ENCODE measurements at places on chromosomes 1 and 21.

DNA sequence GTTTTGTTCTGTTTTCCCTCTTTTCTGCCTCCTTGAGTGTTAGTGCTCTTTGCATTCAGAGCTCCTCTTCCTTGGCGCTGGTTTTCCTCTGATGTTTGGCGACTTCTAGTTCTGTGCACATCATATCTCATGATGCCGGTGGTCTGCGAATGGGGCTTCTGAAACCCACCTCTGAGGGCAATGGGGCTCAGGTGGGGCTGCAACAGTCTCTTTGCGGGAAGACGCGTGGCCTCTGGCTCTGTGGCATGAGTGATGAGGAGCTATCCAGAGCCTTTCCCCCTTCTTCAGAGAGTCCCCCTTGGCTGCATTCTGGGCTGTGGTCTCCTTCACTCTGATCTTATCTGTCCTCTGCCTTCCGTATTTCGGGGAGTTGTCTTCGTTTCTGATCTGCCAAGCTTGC, 39.0 kb downstream of the TNFRSF8 start:
- DNase-seq: no peak

GRCh38 chr1:18670121-18670867, 39.6 kb downstream of the PAX7 start:
- no peak for DNase-seq

- no peak for DNase-seq
These were observed 9.0 kb upstream of the GPR153 start for GRCh38 chr1:6269720-6270400.

GRCh38 chr1:86699186-86699585, 5.2 kb upstream of the SH3GLB1 start:
- DNase-seq: no peak

- peak; percentile 94 for DNase-seq
These were observed 36.9 kb downstream of the UMODL1 start for GRCh38 chr21:42107881-42108553.

GRCh38 chr1:2789986-2790581, 11.4 kb downstream of the TTC34 start:
- no peak for DNase-seq

DNA sequence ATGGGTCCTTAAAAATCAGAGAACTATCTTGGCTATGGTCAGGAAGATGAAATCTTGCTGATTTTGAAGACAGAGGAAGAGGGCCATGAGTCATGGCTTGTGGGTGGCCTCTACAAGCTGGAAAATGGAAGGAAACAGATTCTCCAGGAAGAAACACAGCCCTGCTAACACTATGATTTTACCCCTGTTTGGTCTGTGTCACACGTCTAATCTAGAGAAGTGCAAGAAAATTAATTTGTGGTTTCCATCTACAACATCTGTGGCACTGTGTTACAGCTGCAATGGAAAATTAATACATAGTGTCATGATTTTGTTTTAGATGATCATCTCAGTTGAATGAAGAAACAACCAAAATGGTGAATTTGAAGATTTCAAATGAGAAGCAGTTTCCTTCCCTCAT, 288.7 kb upstream of the NRIP1 start:
- no peak for DNase-seq

DNA sequence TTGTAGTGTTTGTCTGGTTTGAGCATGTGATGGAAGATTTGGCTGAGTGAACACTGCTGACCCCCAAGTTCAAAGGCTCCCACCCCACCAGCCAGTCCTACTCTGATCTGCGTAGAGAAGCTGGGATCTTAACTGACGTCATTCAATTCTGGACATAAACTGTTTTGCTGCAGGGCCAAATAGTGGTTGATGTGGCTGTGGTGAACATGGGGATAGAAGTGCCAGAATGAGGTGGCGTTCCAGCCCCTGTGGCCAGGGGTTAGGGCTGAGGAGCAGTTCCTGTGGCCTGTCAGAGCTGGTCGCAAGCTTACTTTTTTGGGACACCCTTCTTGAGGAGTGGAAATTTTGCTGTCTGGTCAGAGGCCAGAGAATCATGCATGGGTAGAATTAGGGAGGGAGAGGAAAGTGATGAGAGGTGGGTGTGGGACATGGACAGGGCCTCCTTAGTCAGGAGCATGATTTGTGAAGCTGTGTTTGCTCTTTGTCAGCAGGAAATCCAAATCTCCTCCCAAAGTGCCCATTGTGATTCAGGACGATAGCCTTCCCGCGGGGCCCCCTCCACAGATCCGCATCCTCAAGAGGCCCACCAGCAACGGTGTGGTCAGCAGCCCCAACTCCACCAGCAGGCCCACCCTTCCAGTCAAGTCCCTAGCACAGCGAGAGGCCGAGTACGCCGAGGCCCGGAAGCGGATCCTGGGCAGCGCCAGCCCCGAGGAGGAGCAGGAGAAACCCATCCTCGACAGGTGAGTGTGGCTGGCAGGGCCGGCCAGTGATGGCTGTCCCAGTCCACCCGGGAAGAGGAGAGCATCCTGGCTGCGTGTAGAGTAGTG, 25.9 kb downstream of the SZRD1 start:
- peak; percentile 65 for DNase-seq

DNA sequence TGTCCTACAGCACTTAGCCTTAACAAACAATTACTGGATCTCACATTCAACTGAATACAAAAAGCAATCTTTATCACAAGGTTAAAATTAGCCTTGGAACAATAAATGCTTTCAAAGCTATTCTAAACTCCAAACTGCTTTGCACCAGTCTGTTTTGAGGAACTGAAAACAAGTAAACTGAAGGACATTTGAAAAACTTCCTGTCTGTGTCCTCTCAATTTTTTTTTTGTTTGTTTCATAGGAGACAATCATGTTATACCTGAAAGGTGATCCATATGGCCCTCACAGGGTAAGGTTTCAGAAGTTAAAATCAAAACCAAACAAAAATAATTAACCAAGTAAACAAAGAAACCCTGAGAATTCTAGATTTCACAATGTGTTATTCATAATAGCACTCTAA, 459.1 kb downstream of the DPYD start:
- no peak for DNase-seq

DNA sequence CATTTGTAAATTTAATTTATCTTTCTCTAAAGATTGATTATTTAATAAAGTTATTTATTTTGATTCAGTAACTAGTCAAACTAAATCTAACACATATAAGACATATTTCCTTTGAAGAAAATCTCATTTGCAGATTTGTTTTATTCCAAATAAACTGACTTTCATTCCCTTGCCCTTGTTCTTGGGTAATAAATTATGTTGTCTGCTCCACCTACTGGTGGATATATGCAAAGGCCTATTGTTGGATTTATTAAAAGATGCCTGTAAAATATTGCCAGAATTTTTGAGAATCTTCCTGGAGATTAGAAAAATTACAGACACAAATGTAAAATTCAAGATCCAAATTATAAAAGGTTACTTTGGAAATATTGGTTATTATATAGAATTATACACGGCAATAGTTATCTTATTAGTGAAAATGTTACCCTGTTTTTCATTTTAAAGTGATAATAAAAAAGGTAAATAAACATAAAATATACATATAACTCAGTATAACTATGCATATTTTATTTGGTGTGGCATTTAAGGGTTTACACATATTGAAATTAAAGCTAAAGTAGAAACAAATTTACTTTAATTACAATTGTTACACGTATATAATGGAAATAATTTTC, 116.1 kb downstream of the SPATA17 start:
- no peak for DNase-seq

DNA sequence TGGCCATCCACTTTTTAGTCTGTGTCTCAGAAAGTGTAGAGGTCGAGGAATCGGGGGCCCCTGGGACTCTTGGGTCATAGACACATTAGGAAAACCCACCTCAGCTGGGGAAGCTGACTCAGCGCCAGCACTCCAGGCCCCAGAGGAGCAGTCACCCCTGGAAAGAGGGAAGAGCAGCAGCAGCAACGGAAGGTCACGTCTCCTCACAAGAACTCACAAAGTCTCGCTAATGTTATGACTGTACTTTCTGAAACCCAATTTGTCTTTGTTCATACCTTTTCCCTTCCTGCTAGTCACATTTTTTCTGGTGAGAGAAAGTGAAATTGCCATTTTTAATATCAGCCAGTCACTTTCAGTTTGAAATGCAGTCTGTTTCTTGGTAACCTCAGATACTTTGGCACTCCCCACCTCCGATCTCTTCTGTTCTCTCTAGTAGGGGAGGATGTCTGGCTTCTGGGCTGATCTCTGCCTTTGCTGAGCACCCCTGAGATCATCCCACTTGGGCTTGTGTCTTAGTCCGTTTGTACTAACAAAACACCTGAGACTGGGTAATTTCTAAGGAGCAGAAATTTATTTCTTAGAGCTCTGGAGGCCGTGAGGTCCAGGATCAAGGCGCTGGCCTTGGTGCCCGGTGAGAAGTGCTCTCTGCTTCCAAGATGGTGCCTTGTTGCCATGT, 6.0 kb upstream of the NLRP3 start:
- no peak for DNase-seq

- DNase-seq: peak; percentile 84
These were observed 95.3 kb downstream of the PIK3R3 start for GRCh38 chr1:46036894-46037839.

DNA sequence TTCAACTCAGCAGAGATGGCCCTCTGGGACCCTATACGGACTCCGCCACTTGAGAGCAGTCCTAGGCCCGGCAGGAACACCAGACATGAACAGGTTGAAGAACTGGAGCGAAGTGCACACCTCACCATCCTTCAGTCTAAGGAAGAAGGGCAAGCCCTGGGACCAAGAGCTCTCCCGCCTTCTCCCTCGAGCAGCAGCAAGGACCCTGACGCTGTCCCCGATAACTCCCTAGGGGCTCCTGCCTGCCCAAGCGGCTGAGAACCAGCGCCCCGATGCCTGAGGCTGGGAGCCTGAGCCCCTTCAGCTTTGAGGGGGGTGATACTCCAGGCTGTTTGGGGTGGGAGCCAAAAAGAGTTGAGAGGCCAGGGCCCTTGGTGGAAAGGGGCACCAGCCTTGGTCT, 10.2 kb downstream of the TMEM81 start:
- no peak for DNase-seq

DNA sequence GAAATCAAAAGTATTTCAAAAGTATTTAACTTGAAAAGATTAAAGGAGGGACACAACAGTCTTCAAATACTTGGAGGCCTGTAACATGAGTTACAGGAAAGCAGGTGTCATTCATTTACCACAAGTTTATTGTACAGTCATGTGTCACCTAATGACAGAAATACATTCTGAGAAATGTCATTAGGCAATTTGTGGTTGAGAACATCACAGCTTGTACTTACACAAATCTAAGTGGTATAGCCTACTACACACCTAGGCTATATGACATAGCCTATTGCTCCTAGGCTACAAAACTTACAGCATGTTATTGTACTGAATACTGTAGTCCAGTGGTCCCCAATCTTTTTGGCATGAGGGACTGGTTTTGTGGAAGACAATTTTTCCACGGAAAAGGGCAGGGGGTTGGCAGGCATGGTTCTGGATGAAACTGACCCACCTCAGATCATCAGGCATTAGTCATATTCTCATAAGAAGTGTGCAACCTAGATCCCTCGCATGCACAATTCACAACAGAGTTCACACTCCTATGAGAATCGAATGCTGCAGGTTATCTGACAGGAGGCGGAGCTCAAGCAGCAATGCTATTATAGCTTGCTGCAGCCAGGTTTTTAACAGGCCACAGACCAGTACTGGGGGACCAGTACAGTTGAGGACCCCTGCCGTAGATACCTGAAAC, 25.0 kb upstream of the PHTF1 start:
- no peak for DNase-seq

GRCh38 chr1:178098262-178098661, 4.4 kb downstream of the RASAL2 start:
- no peak for DNase-seq

DNA sequence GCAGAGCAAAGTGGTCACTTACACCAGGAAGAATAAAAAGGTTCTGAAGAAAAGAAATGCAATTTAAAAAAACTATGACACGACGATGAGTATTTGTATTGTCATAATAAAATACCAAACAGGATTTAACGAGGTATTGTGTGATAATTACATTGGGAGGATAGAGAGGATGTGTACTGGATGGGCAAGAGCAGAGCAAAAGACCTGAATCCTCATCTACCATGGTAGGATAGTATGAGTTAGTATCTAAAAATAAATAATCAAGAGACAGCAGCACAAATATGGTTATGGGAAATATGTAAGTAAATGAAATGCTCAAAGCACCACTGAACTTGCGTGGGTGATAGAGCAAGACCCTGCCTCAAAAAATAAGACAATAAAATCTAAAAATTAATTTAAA, 162.6 kb downstream of the CDC42BPA start:
- DNase-seq: no peak

GRCh38 chr1:180953291-180954004, 40.8 kb downstream of the KIAA1614 start:
- peak; percentile 67 for DNase-seq

GRCh38 chr1:209238356-209238755, 345.2 kb upstream of the CAMK1G start:
- DNase-seq: no peak

- no peak for DNase-seq
These were observed 187.6 kb downstream of the RHOU start for GRCh38 chr1:228922722-228923376.

DNA sequence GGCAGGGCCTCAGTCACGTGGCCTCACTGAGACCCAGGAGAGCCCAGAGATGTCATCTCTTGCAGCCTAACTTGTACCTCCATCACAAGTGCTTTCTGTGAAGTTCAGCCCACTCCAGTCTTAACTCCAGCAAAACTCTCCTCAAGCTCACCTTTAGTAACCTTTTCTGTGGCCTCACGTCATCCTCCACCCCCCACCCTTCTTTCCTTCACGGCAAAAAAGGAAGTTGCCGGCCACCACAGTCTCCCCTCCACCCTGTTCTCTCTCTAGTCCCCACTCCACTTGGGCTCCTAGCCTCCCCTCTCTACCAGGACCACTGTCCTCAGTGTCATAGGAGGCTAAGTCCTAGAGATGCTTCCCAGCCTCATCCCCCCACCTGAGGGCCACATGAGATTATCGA, 106.9 kb downstream of the LACTBL1 start:
- no peak for DNase-seq

DNA sequence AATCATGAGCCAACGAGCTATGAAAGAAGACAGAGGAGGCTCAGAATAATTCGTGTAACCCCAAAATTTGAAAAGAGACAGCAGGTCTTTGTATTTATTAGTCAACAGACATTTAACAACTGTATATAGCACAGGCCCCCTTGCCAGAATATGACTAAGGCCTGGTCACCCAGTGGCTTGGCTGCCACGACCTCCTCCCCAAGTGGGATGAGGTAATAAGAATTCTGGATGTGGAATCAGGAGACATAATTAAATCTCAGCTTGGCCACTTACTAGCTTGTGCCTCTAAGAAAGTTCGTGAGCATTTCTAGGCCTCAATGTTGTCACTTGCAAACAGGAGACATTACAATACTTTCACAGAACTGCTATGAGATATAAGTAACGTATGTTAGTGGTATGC, 134.2 kb upstream of the TNFSF4 start:
- DNase-seq: no peak

DNA sequence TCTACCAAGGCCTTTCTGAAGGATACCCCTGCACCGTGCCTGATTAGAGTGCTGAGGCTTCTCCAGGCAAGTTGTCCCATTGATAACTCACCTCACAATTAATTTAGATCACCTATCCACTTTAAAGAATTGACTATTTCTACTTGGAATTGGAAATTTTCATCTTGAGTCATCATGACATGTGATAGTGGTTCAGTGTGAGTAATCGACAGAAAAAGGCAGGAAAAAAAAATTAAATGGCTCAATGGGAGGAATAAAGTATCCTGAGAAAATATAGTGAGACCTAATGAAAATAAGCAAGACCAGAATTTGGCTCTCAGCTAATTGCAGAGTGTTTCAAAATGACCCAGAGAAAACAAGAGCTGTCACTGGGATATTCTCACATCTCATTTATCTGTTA, 222.4 kb upstream of the C8B start:
- no peak for DNase-seq

GRCh38 chr1:245118806-245119205, 36.0 kb upstream of the KIF26B start:
- DNase-seq: no peak
